ENCODE measurements at places on chromosomes 11 and 22.

GRCh38 chr11:122232985-122233384 lies 117.0 kb upstream of the BLID start:
- no peak for DNase-seq

DNA sequence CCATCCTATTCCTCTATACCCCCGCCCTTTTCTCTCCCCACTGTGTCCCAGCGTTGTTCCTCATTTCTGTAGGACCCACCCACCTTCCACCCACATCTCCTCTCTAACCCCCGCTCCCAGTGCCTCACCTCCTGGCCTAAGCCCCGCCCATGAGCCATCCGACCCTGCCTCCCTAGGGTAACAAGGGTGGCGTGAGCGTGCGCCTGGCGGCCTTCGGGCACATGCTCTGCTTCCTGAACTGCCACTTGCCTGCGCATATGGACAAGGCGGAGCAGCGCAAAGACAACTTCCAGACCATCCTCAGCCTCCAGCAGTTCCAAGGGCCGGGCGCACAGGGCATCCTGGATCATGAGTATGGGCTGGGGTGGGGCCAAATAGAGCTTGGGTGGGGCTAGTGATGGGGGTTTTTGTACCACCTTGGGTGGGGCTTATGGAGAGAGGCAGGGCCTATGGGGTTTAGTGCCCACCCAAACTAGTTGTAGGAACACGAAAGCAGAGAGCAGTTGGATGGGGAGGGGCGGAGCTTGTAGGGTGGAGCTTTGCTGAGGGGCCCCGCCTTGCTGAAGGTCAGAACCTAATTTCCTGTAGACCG lies 4.5 kb downstream of the INPP5J start:
- no peak for DNase-seq

DNA sequence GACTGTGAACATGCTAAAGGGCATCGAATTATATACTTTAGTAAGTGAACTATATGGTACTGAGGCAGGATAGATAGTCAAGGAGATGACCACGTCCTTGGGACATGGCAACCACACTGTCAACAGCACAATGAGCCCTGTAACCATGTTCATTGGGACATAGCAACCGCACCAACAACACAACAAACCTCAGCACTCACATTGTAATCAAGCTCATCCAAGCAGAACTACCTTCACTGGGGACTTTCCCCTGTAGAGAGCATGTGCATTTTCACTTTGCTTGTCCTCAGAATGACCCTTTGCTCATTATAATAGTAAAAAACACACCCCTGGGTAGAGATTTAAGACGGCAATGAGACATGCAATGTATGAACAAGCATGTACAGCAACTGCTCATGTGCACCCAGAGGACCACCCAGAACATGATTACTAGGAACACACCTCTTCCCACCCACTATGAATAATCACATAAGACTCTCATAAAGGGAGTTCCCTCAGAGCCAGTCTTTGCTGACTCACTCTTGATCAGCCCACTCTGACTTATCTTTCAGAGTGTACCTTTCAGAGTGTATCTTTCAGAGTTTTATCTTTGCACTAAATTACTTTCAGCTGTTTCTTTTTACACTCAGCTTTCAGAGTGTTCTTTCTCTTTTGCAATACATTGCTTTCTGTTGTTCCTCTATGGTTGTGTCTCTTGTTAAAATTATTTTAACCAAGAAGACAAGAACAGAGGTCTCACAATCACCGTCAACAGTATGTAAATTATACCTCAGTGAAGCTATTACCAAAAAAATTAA lies 4.1 kb upstream of the PLAAT2 start:
- DNase-seq: peak; percentile 19

GRCh38 chr11:30586251-30587144 lies at the start of gene MPPED2:
MPPED2 (minus strand) TSS chr11:30586353; CDS start chr11:30580373, 5,980 bp downstream.
- DNase-seq: no peak

DNA sequence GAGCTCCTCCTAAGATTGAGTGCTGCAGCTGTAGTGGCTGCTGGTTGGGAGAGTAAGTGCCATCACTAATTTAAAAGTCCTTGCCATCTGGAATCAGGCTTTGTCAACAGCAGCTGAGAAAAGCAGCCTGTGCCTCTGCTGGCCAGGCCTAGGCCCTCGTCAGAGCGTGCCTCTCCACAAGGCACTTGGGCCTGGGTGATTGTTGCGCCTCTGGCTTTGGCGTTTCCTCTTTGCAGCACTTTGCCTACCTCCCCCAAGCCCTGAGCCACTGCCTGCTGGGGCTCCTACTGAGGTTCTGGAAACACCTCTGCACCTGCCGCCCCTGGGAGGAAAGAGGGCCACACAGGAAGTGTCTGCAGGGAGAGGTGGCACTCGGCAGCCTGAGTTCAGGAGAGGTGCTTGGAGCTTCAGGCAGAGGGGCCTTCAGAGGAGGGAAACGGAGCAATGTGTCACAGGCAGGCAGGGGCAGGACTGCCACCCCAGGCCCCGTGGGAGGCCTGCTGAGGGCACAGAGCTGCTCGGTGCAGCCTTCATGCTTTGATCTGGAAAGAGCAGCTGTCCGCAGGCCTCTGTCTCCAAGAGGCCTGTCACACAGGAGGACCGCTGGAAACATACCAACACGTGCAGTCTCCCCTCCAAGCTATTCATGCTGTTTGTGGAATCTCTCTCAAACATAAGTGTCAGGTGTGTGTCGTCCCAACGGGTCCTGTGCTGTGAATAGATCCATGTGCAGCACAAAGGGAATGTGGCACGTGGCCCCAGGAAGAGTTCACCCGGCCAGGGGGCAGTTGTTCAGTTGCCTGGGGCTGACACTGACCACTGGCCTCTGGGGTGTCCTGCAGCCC lies 61.5 kb upstream of the EMID1 start:
- no peak for DNase-seq

DNA sequence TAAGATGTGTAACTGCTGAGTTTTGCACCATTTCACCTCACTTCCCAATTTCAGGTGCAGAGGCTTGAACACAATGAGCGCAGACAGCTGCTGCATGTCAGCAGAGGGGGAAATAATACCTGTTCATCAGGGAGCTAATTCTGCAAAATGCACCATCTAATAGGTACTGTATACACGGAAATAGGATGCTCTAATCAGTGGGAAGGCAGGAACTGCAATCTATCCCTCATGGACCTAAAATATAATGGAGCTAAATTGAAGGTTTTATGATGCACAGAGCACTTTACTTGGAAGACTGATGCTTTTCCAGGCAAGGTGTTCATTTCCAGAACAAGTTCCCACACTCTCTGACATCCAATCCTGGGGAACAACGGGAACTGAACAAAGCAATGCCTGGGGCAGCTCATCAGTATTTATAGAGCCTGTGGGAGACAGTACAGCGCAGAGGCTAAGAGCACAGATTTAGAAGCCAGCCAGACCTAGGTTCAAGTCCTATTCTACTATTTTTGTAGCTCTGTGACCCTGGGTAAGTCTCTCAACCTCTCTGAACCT lies 78.5 kb downstream of the TENM4 start:
- no peak for DNase-seq

- no peak for DNase-seq
These were observed 19.3 kb downstream of the SCARF2 start for GRCh38 chr22:20418211-20418788.

- DNase-seq: no peak
These were observed 14.6 kb upstream of the CYP2D6 start for GRCh38 chr22:42145175-42145574.
